8988T (cell line): ENCODE measurements at places on chromosomes 16 and 17.

DNA sequence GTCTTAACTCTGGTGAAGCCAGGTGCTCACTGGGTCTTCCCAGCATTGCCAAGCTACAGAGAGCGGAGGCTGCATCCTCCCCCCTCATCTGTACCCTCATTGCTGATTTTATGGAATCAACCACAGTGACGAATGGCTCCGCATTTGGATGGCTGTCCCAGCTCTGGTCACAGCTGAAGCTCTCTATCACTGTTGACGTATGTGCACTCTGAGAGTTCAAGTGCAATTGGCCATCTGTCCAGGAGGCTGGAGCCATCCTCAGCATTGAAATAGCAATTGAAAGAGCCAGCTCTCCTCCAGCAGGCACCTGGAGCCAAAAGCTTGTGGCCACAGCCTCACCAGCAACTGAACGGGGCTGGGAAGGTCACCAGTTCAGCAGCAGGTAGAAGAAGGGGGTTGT lies 494.1 kb downstream of the TMEM114 start:
- no peak for DNase-seq

GRCh38 chr17:29624586-29624985 lies 1.9 kb upstream of the CORO6 start:
- DNase-seq: no peak

GRCh38 chr17:10447026-10447931 lies 22.1 kb downstream of the MYH4 start:
- no peak for DNase-seq

DNA sequence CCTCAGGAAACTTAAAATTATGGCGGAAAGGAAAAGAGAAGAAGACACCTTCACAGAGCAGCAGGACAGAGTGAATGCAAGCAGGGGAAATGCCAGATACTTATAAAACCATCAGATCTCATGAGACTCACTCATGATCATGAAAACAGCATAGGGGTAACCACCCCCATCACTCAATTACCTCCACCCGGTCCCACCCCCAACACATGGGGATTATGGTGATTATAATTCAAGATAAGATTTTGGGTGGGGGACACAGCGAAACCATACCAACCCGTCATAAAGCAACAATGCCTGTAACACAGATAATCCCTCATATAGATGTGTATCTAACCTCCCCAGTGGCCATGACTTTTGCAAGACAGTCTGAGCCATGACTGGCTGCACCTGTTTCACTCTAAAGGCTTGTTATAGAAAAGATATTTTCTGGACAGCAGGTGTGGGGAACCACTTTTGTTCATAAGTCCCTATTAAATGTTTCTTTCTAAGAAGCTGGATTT lies 7.0 kb upstream of the GSDMA start:
- DNase-seq: no peak

DNA sequence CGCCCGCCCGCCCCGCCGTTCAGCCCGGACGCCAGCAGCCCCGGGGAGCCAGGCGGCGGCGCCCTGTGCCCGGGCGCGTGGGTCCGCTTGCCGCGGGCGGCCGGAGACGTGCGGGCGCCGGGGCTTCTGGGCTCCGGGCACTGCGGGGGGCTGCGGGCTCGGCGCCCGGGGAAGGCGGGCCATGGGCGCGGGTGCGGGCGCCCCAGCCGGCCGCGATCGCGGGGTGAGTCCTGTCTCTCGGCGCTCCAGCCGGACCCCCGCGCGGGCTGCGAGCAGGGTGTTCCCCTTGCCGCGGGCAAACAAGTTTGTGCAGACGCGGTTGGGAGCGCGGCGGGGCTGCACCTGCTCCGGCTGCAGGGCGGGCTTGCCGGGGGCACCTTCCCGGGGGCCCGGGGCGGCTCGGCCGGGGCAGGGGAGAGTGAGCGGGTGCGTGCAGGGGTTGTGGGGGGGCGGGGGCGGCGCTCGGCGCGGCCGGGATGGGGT lies 292 bp downstream of the WSCD1 start:
- DNase-seq: no peak
